ENCODE measurements at places on chromosomes 6 and 20.

- no peak for DNase-seq
These were observed 11.4 kb downstream of the IYD start for GRCh38 chr6:150380256-150380655.

- no peak for DNase-seq
These were observed 4.4 kb downstream of the OSER1 start for GRCh38 chr20:44206132-44206531.

DNA sequence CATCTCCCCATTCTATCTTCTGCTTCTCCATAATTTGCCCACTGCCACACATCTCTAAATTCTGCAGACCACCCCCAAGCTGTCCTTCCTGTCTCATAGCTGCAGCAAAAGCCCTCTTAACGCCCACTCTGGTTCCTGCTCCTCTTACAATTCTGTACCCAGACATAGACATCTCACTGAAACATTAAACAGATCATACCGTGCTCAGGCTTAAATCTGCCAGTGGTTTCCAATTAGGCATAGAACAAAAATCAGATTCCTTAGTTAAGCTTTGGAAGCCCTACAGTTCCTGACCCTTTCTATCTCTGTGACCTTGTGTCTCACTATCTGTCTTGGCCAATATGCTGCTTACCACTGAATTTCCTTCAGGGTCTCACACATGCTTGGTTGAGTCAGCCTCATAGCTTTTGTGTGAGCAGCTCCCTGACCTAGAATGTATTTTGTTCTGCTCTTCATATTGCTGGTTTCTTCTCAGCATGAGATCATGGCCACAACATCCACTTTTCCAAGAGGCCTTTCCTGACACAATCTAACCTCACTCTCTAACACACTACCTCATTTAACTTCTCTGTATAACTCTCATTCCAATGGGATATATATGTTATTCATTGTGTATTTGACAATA lies 749.7 kb downstream of the MAFB start:
- DNase-seq, result no peak

DNA sequence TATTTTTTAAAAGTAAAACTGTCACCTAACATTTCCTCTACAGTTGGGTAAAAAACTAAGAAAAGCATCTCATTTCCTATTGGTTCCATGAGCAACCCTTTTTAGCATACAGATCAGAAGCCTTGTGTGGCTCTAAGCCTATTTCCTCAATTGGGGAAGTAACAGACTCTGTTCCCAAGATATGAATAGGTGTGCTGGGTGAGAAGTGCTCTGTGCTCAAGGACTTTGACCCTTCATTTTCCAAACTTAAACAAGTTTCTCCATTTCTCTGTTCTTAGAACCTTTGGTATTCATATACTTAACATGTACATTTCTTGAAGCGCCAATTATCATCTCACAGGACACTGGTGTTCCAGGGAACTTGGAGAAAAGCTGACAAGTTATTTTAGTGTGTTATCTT lies 24.1 kb downstream of the CARMIL1 start:
- no peak for DNase-seq

GRCh38 chr20:32514760-32515159 lies 70.4 kb downstream of the NOL4L start:
- no peak for DNase-seq

DNA sequence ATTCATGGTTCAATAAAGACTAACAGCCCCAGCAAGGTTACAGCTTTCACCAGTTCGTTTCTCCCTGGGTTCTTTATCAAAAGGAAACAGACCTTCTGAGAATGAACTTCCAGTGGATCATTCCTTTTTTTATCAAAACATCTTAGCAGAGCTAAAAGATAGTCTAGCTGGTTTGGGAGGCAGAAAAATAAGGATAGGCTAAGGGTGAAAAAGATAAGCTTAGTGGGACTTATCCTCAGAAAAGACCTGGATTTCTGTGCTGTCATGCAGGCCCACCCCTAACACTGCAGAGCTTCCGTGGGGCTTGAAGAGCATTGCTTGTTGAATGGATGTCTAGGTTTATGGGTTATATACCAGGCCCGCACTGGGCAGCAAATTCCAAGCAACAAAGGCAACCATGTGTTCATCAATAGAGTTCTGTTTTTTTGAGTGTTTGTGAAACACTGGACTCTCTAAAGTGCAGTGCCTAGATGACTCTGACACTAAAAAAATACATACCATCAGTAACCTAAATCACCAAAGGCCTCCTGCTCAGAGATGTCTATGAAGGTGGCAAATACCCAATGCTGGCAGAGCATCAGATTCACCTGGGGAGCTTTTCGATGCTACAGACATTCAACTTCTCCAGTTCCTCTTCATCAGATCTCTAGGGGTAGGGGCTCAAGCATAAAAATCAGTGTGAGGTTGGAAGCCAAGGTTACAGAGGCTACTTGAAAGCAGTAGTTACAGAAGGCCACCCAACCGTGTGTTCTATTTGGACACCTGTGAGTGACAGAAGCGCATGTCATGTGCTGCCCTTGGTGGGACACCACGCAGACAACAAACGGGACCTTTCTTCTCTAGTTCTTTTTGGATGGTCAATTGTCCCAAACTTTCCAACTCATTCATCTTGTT lies 53.0 kb downstream of the TNFAIP3 start:
- DNase-seq, result no peak

Measured in stimulated activated CD8-positive, alpha-beta memory T cell treated with anti-CD3 and anti-CD28 coated beads, Interleukin-7, amount 100 ng/mL, for 48 hours (primary cell).